ENCODE measurements at places on chromosomes 3 and 15.

DNA sequence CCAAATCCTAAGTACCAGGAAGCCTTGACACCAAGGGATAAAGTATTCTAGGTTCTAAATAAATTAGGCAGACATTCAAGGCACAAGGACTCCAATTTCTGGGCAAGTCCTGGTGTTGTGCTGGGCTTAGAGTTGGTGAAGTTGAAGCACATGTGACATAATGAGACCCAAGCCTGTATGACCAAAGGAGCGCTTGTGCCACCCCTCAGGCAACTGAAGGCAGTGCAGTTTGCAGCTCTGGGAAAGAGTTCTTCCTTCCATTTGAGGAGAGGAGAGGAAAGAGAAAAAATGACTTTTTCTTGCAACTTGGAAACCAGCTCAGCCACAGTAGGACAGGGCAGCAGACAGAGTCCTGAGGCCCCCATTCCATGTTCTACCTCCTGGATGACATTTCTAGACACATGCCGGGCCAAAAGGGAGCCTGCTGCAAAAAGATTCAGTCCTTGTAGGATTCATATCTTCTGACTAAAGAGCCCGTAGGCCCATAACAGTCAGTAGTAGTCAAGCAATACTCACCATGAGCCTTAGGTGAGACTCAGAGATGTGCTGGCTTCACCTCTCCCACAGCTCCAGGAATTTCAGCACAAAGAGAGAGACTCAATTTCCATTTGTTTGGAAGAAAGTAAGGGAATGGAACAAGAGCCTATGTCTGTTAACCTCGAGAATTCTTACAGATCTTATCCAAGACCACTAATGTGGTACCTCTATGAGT lies 588.8 kb upstream of the BCHE start:
- peak; percentile 3 for DNase-seq

GRCh38 chr15:49606594-49606993 lies 14.0 kb downstream of the FAM227B start:
- no peak for DNase-seq

GRCh38 chr15:35306361-35306981 lies 221.4 kb upstream of the NANOGP8 start:
- DNase-seq: no peak

- no peak for DNase-seq
Measured at GRCh38 chr3:9347081-9347480, 15.8 kb upstream of the THUMPD3 start.

DNA sequence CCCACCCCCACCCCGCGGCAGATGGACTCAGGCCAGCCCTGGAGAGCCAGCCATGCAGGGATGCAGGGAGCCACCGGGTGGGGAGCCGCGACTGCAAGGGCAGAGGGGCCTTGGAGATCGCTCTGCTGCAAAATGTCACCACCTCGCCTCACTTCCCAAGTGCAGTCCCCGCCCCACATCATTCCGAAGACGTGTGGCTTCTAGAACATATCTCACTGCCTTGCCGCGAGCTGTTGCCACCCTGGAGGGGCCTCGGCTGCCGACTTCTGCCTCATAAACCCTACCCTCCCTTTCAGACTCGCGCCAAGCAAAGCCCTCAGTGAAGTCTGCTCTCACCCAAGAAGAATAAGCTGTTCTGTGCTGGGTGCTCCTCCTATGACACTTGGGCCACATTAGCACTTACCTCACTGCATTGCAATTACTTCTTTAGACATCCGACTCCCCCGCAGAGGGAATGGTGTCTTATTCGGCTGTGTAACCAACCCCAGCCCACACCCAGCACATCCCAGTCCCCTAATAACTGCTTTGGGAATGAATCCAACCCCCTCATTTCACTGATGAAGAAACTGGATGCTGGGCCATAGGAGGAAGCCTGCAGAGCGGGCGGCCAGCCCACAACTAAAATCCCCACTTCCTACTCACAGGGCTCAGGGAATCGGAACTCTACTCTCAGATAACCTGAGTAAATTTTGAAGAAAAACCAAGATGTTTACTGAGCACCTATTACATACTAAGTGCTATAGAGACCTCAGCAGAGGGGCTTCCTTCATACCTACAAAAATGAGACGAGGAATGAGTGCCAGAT lies 8.6 kb downstream of the TLE3 start:
- DNase-seq: no peak

- no peak for DNase-seq
Measured at GRCh38 chr3:189355481-189356201, 183.9 kb downstream of the TPRG1 start.

GRCh38 chr15:75156326-75157215 lies 45.1 kb upstream of the C15orf39 start:
- peak; percentile 28 for DNase-seq

- DNase-seq: no peak
Measured at GRCh38 chr3:187044206-187044605, 95.1 kb downstream of the RPL39L start.

GRCh38 chr15:93012786-93013185 lies 76.2 kb downstream of the RGMA start:
- no peak for DNase-seq

- no peak for DNase-seq
Measured at GRCh38 chr3:55690177-55690576, 203.1 kb upstream of the WNT5A start.

DNA sequence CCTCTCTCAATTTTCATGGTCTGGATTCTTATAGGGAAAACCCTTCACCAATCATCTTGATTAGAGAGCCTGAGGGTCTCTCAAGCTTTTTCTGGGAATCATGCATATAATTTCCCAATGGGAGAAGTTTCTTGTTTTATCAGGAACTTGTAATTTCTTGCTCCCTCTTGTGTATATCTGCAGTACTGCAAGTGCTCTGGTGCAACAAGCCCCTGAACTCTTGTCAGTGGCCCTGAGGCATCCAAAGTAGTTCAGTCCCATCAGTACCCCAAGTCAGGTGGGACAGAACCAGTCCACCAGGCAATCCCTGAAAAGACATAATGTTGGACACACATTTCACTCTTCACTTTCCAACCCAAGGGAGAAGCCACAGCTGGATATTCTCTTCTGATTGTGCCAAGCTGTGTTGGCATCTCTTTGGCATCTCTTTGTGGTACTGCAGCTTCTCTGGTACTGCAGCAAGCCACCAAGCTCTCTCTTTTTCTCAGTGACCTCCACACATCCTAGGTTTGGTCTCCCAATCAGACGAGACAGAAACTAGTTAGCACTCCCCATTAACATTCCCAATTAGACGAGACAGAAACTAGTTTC lies 214.5 kb downstream of the ZIC4 start:
- DNase-seq: peak; percentile 35

- DNase-seq: no peak
Measured at GRCh38 chr3:184742676-184743135, 30.8 kb upstream of the MAGEF1 start.

GRCh38 chr3:194205675-194206133 lies 69.8 kb downstream of the HES1 start:
- no peak for DNase-seq

GRCh38 chr15:66986951-66987350 lies 78.5 kb upstream of the SMAD3 start:
- DNase-seq: no peak

- DNase-seq: no peak
Measured at GRCh38 chr3:71225951-71226564, 357.5 kb downstream of the FOXP1 start.

DNA sequence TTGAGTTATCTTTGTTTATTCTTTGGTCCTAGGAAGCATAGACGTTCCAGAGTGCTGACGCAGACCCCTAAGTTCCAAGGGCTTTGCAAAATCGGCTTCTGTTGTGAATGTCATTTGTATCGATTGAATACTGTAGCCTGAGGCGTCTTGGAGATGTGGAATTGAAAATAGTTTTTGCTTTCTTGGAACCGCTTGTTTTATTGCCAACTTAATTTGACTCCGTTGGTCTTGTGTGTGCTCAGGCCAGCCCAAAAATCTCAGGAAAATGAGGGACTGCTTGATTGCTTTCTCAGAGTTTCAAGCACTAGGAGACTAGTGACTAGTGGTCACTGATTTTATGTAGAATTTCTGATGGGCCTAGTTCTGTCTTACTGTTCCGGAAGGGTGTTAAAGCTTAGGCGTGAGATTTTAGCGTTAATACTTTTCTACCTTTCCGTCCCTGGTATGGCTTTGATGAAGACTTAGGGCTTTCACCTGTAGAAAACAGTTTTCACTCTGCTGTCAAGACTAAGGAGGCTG lies 263 bp upstream of the UTS2B start:
- no peak for DNase-seq

GRCh38 chr3:14699643-14700042 lies 24.7 kb downstream of the C3orf20 start:
- DNase-seq: no peak

GRCh38 chr15:29652595-29652994 lies 169.7 kb downstream of the TJP1 start:
- DNase-seq: no peak

- DNase-seq: no peak
Measured at GRCh38 chr15:22780267-22780666, 6.2 kb upstream of the NIPA1 start.

DNA sequence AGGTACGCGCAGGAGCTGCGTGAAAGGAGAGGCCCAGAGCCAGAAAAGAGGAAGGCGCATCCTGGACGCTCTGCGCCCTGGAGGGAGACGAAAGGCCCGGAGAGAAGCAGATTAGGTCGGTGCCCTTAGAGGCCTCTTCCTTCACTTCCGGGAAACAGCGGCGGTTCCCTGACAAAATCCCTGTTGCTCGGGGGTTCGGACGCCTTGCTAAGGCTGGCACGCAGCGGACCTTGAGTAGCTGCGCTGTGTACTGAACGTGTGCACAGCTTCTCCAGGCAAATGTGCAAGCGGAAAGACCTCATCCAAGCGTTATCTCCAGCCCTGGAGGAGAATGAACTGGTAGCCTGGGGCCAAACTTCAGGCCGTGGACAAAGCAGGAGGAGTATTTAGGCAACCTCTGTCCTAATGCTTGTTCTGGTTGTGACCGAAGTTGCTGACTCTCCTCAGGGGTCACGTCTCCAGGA lies 3.0 kb upstream of the SOX14 start:
- no peak for DNase-seq

GRCh38 chr3:150830094-150830681 lies 67.2 kb upstream of the SIAH2 start:
- DNase-seq: no peak

- DNase-seq: peak; percentile 93
Measured at GRCh38 chr3:25155652-25156471, 272.2 kb upstream of the RARB start.

GRCh38 chr3:94184781-94185180 lies 121.9 kb downstream of the NSUN3 start:
- DNase-seq: no peak

DNA sequence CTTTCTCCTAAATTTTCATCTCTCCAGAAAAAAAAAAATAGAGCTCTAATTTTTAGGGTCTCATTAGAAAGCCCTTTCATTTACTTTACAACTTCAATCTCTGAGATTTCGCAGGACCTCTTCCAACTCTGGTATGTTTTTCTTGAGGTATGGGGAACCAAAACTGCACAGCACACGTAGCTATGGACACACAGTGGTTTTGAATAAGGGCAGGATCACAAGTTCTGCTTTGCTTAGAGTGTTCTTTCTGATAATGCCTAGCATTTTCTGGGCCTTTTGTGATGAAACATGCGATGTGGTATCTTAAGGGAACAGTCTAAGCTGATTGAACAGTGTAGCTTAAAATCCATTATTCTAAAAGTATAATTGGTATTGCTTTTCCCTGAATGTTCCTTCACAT lies 25.3 kb downstream of the ZNF592 start:
- DNase-seq: no peak

GRCh38 chr15:70361891-70362290 lies 264.2 kb upstream of the TLE3 start:
- DNase-seq: no peak

DNA sequence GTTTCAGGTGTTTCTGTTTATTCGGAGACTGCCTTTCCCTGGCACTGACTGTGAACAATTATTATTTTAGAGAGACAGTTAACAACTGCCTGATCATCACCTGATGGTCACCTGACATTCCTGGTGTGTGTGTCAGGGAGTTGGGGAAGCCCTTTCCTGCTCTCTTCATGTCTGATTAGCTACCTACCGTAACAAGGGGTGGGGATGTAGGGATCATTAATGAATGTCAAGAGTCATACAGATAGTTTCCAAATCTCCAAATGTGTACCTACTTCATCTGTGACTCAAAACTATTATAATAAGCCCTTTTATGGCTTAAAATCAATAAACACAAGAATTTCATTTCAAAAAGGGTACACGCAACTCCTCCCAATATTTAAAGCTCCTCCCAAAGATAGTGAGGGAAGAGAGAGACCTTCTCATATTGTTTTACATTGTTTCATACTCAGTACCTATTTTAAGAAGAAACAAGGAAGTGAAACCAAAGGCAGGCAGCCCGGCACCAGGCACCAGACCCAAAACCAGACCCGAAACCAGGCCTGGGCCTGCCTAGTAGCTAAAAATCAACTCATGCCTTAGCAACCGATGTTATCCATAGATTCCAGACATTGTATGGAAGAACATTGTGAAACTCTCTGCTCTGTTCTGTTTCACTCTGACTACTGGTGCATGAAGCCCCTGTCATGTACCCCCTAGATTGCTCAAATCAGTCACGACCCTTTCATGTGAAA lies 844.9 kb upstream of the ALCAM start:
- DNase-seq: no peak

- no peak for DNase-seq
Measured at GRCh38 chr3:197327701-197328100, 29.3 kb upstream of the DLG1 start.

GRCh38 chr15:71231758-71232157 lies 116.5 kb downstream of the THSD4 start:
- DNase-seq: no peak

DNA sequence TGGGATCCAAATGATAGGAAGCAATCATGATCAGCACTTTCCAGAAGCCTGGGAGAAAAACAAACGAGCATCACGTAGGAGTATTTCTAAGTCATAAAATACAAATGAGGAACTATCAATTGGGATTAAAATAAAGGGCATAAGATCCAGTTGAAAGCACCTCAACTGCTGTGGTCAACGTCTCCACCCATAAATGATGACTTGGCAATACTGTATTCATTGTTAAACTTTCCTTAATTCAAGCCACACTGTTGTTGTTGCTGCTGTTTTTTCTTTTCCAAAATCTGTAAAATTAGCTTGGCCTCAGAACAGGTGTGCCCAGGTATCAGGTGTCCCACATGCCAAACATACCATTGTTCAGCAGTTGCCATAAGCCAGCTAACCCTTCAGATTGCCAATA lies 395.8 kb downstream of the NTRK3 start:
- no peak for DNase-seq

- DNase-seq: no peak
Measured at GRCh38 chr3:36197151-36197550, 183.2 kb upstream of the STAC start.

- DNase-seq: no peak
Measured at GRCh38 chr3:53384465-53385423, 37.4 kb upstream of the DCP1A start.

DNA sequence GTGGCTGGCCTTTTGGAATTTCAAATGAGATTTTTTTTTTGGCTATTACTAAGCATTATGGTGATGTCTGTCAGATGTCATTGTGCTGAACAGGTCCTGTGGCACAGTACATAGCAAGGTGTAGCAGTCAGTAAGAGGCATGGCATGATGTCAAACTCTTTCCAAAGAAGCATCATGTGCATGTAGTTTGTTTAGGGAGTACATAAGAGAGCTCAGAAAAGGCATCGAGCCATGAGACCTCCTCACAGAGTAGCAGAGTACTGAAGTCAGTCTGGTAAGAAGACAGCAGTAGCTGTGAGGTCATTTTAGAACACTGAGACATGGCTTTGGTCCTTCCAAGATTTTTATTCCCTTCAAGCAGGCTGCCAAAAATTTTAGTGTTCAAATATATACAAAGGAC lies 134.9 kb upstream of the SPRED1 start:
- DNase-seq: no peak

- DNase-seq: peak; percentile 23
Measured at GRCh38 chr15:84778194-84778593, 29.8 kb downstream of the ZNF592 start.

- no peak for DNase-seq
Measured at GRCh38 chr3:121552379-121552778, 6.6 kb upstream of the POLQ start.

Data from iPS DF 19.7 (cell line).